ENCODE measurements at places on chromosomes 4 and X. TPM values are rescaled to one million over a fixed set of nuclear protein-coding genes. Genes with fewer than 3 reads are reported as not detected.

- H3K4me3 ChIP-seq = peak overlapping the region; percentile 18
- H3K4me1 ChIP-seq = no peaks in the 10 kb centered on the region
- no peak for DNase-seq
- H3K27me3 ChIP-seq = no peaks in the 10 kb centered on the region
- no peak overlapping the region for H3K27ac ChIP-seq
- H3K36me3 ChIP-seq = no peaks in the 10 kb centered on the region
These were observed 73.9 kb upstream of the IRF2 start for GRCh38 chr4:184548316-184548647.

- H3K27me3 ChIP-seq = no peaks in the 10 kb centered on the region
- H3K4me1 ChIP-seq = no peaks in the 10 kb centered on the region
- H3K36me3 ChIP-seq = no peaks in the 10 kb centered on the region
- no peak overlapping the region for H3K27ac ChIP-seq
- DNase-seq = no peak
These were observed 45.1 kb downstream of the UGT2A2 start for GRCh38 chr4:69594382-69594781.

Gene RHOH
- 1.0 TPM for total RNA-seq

DNA sequence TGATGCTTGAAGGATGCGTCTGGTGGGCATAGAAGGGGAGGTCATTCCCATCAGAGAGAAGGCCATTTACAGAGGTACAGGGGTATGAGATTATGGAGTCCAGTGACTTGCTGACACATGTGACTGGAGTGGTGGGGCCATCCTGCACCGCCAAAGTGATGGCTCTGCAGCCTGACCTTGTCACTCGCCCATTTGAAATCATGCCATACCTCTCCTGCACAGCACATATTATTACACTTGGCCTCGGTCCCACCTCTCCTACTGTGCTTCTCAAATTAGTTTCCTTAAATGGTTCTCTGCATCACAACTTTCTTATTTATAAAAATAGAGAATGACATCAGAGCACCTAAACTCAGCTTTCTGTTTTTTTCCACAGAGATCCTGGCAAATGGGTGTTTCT is 60.7 kb upstream of the HAND2 start:
- no peak for DNase-seq
- no peaks in the 10 kb centered on the region for H3K27me3 ChIP-seq
- no peaks in the 10 kb centered on the region for H3K4me1 ChIP-seq
- no peak overlapping the region for H3K4me3 ChIP-seq
- no peak overlapping the region for H3K27ac ChIP-seq
- no peaks in the 10 kb centered on the region for H3K36me3 ChIP-seq

Gene SSX2B
- total RNA-seq = not detected

- H3K4me3 ChIP-seq = no peak overlapping the region
- no peak for DNase-seq
- no peaks in the 10 kb centered on the region for H3K36me3 ChIP-seq
These were observed 733.9 kb upstream of the INTU start for GRCh38 chr4:126898815-126899214.

DNA sequence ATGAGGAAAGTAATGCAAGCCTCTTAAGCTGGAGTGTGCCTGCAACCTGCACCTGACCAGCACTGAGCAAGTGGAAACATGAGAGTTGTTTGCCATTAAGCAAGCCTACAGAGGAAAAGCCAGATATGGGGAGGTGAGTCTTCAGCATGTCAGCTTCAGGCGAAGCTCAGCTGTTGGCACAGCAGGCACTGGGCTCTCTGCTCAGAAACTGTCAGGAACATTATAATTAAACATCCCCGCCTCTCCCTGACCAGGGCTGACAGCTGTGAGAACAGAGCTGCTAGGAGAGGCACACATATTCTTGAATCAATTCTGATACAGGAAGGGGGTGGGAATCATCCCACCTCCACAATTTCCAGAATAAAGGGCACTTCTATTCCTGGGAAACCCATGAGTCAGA is 19.0 kb upstream of the DCX start:
- no peak for DNase-seq
- no peaks in the 10 kb centered on the region for H3K36me3 ChIP-seq
- no peaks in the 10 kb centered on the region for H3K4me1 ChIP-seq

DNA sequence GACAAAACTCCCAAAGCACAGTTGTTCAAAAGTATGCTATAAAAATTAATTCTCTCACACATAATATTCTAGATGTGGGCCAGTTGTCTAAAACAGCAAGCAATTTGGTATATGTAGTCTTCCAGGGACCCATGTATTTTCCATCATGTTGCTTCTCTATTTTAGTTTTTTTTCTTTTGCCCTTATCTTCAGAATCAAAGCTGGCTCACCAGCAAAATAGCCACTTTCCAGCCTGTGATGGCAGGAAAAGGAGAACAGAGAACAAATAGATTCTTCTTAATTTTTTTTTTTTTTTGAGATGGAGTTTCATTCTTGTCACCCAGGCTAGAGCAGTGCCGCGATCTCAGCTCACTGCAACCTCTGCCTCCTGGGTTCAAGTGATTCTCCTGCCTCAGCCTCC is 680.8 kb upstream of the TENM3 start:
- H3K27ac ChIP-seq = no peak overlapping the region
- no peaks in the 10 kb centered on the region for H3K36me3 ChIP-seq
- H3K4me3 ChIP-seq = no peak overlapping the region
- no peaks in the 10 kb centered on the region for H3K4me1 ChIP-seq

Gene ZCCHC12
- not detected for total RNA-seq

Gene VSIG1
- total RNA-seq = not detected

DNA sequence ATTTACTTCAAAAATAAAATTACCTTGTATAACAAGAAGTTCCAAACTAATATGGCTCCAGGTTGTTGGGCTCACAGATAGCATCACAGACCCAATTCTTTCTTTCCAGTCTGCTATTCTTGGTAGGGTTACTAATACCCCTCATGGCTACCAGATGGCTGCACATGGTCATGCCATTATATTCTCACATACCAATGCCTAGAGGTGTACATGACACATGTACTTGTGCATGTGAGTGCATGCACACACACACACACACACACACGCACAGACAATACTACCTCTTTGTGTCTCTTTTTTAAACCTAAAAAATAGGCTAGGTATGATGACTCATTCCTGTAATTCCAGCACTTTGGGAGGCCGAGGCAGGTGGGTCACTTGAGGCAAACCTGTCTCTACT is 31.1 kb downstream of the FBXO8 start:
- DNase-seq = no peak
- no peaks in the 10 kb centered on the region for H3K4me1 ChIP-seq
- no peaks in the 10 kb centered on the region for H3K27me3 ChIP-seq
- no peak overlapping the region for H3K27ac ChIP-seq
- no peak overlapping the region for H3K4me3 ChIP-seq
- H3K36me3 ChIP-seq = no peaks in the 10 kb centered on the region

DNA sequence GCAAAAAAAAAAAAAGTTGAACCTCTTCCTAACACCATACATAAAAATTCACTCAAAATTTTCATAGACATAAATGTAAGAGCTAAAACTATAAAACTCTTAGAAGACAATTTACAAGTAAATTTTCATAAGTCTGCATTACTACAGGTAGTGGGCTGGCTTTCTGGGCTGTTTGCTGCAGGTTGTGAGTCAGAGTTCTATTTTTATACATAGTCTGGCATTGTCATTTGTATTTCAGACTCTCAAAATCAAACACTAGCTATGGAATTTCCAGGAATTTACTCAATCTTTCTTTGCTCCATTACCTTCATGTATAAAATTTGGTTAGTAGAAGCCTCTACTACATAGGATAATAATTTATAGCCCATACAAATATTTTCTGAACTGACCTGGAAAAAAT is 227.2 kb downstream of the COX18 start:
- H3K4me3 ChIP-seq = no peak overlapping the region
- H3K36me3 ChIP-seq = no peaks in the 10 kb centered on the region
- no peaks in the 10 kb centered on the region for H3K27me3 ChIP-seq
- H3K4me1 ChIP-seq = no peaks in the 10 kb centered on the region
- H3K27ac ChIP-seq = no peak overlapping the region

Gene TEX13C
- total RNA-seq = 0.21 TPM

Gene MAGEB10
- total RNA-seq = not detected

- no peak for DNase-seq
- peaks cover 33% of the 10 kb centered on the region for H3K36me3 ChIP-seq
- H3K4me1 ChIP-seq = no peaks in the 10 kb centered on the region
- H3K4me3 ChIP-seq = no peak overlapping the region
- H3K27ac ChIP-seq = no peak overlapping the region
These were observed 16.4 kb downstream of the DDX3X start for GRCh38 chrX:41350150-41350975.

DNA sequence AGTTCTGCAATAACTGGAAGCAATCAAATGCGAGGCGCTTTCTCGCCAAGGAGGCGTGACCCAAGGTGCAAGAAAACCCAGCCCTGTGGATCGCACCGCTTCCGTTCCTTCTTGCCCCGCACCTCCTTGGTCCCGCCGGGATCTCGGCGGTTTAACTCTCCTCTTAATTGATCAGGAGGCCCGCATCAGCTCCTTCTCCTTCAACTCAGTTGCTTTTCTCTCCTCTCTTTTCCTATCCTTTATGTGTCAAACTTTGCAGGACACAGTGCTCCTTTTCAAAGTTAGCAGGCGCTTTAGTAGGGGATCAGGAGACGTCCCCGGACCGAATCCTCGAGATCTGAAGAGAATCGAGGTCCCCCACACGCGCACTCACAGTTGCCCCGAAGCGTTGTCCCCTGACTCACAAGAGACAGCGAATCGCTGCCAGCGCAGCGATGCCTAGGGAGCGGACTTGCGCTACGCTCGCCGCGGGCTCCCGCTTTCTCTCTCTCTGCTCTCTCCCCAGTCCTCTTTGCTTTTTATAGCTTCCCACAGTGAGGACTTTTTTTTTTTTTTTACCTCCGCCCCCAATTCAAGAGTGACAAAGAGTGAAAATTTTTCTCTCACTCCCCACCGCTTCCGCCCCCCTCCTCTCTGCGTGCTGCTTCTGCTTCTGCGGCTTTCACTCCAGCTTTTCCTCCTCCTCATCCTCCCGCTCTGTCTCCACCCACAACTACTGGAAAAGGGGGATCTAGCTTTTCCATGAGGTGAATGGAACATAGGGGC is at the start of gene DKK2:
Gene DKK2 (minus strand): TSS at position 495 of the 765 bp plus-strand sequence. CDS start 722 bp downstream, outside the sequence.
- DNase-seq = peak; percentile 51
- H3K4me3 ChIP-seq = peak within 1 kb of the TSS; percentile 46

DNA sequence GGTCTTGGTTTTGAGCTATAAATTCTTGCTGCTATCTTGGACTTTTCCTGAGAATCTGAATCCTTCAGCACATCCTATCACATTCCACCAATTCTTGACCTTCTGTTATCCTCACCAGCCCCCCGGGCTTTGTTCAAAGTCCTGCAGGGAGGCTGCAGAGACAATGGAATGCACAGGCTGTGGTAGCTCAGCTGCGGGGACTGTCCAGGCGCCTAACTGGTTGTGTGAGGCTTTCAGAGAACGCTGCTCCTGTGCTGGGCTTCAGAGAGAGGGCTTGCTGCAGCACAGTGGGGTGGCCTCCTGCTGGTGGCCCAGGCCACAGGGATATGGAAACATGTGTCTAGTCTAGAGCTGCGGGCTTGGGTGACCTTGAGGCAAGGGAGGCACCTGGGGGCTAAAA is 196.3 kb upstream of the GATB start:
- H3K4me1 ChIP-seq = peaks cover 12% of the 10 kb centered on the region
- H3K4me3 ChIP-seq = no peak overlapping the region
- DNase-seq = no peak
- H3K27me3 ChIP-seq = no peaks in the 10 kb centered on the region
- H3K36me3 ChIP-seq = no peaks in the 10 kb centered on the region
- no peak overlapping the region for H3K27ac ChIP-seq

Gene PLXNB3
- 77.7 TPM for total RNA-seq

- DNase-seq = no peak
- H3K4me1 ChIP-seq = no peaks in the 10 kb centered on the region
- no peak overlapping the region for H3K4me3 ChIP-seq
- H3K27ac ChIP-seq = no peak overlapping the region
- H3K27me3 ChIP-seq = peaks cover 5% of the 10 kb centered on the region
These were observed 58.4 kb upstream of the XAGE1A start for GRCh38 chrX:52437212-52437611.

Gene FDCSP
- not detected for total RNA-seq

GRCh38 chr4:148445860-148446330 is 3.7 kb upstream of the NR3C2 start:
- peak overlapping the region; percentile 87 for H3K4me3 ChIP-seq
- peak overlapping the region; percentile 76 for H3K27ac ChIP-seq

- no peaks in the 10 kb centered on the region for H3K36me3 ChIP-seq
- H3K4me1 ChIP-seq = no peaks in the 10 kb centered on the region
- H3K27ac ChIP-seq = no peak overlapping the region
- no peak for DNase-seq
- H3K27me3 ChIP-seq = no peaks in the 10 kb centered on the region
These were observed 670.1 kb downstream of the RPA4 start for GRCh38 chrX:97553833-97554232.

DNA sequence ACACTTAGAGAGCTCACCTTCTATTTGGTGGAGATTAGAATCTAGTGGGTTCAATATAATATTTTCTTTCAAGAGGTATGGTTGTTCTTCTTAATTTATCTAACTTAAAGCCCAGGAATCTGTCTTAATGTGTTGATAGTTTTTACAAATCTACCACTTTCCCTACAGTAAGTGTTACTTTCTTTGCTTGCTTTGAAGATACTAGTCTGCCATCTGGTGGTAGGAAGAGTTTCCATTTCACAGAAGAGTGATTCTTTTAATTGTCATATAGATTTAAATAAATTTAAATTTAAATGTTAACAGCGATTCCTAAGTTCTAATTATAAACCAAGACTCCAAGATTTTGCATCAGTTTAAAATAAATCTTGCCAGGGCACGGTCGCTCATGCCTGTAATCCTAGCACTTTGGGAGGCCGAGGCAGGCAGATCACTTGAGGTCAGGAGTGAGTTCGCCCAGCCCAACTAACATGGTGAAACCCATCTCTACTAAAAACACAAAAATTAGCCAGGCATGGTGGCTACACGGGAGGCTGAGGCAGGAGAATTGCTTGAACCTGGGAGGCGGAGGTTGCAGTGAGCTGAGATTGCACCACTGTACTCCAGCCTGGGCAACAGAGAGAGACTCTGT is 43.5 kb downstream of the NUDT9 start:
- H3K27ac ChIP-seq = no peak overlapping the region
- no peaks in the 10 kb centered on the region for H3K36me3 ChIP-seq
- no peaks in the 10 kb centered on the region for H3K4me1 ChIP-seq
- H3K4me3 ChIP-seq = no peak overlapping the region
- no peaks in the 10 kb centered on the region for H3K27me3 ChIP-seq

Gene NUDT11
- total RNA-seq = 1.2 TPM

Gene CFI
- 24.1 TPM for total RNA-seq

DNA sequence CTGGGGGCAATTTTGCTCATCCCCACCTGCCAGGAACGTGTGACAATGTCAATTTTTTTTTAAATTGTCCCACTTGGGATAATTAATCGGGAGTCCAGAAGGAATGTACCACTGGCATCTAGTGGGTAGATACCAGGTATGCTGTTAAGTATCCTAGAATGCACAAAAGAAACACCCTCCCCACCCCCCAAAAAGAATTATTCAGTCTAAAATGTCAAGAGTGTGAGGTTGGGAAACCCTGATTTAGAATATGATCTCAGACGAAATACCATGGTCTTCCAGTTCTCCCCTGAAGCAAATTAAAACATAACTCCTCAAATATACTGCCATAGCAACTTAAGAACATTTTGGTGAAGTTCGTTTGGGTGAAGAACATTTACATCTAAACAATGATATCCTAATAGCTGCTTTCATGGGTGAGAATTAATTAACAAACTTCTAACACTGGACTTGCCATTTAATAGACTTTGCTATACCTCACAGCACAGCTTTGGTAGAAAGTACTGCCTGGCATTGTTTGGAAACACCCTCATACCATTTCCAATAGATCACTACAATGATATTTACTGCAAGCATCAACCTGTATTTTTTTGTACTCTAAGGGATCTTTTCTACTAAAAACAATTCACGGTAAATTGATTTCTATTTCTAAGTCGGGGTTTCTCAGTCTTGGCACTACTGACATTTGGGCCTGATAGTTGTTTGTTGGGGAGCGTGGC is 36.5 kb downstream of the SH3RF1 start:
- H3K4me1 ChIP-seq = no peaks in the 10 kb centered on the region
- no peak overlapping the region for H3K27ac ChIP-seq
- H3K4me3 ChIP-seq = no peak overlapping the region
- DNase-seq = no peak
- no peaks in the 10 kb centered on the region for H3K27me3 ChIP-seq

Gene PDGFRA
- total RNA-seq = 81.8 TPM

Data from tibial nerve (tissue), 4 donors.